Hematopoietic multipotent progenitor cell (in vitro differentiated cells): ENCODE measurements at places on chromosomes 2 and 18.

DNA sequence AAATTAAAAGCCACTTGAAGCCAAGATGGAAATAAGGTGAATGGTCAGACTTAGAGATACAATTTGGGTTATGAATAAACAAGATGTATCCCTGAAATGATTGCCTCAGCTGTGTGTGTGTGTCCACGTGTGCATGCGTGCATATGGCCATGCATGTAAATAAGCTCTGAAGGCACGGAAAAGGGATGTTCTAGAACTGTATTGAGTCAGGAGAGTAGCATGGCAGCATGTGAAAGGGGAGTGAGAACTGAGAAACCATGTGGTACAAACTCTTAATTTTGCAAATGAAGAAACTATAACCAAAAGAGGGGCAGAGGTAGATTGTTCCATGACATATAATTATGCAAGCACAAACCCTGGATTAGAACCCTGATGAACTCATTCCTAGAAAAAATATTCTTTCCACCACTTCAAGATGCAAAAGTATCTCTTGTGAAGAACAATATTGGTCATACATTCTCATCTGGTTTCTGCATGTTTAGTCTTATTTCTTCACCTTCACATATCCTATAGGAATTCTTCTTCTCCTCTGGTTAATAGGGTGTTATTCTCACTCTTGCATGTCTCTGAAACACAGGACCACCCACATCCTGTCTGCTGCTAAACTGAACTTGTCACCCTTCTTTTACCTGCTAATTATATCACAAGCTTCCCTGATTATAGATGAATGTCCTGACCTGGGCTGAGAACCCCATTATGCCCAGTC, 455.8 kb downstream of the SETBP1 start:
- DNase-seq: no peak

GRCh38 chr18:11974741-11975325, 6.5 kb upstream of the IMPA2 start:
- DNase-seq: no peak

- DNase-seq: no peak
Measured at GRCh38 chr2:166404831-166405568, 29.3 kb upstream of the SCN9A start.

GRCh38 chr18:21277578-21277977, 35.5 kb downstream of the GREB1L start:
- no peak for DNase-seq

DNA sequence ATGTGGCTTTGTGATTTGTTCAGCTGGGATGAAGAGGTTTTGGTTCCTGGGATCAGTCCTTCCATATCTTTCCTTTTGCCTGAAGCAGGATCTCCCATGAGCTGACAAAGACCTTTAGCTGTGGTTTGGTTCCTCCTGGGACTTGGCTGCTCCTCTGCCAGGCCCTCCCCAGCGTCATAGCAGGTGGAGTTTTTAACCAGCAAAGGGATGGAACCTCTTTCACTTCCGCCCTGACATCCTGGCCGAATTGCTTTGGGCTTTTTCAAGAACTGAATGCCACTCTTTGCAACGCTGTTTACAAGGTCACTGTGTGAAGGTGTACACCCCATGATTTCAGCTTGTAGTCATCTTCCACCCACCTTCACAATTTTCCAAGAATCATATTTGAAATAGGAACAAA, 390 bp downstream of the PCARE start:
- DNase-seq: no peak

GRCh38 chr2:200255549-200255948, 50.9 kb upstream of the SPATS2L start:
- no peak for DNase-seq

DNA sequence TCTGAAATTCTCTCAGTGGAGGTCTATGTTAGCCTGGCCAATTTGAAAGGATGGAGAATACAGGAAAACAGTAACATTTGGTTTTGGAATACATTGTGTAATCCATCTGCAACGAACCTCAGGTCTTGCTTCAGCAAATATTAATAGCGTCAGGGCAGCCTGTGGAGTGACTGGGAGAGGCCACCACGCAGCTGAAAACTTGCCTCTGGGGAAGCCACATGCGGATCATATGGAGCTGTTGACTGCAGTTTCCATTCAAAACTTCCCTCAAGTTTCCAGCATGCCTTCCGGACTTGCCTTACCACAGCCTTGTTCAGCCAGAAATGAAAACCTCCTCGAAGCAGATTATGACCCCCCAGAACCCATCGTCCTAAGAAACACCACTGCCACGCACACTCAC, 25.7 kb downstream of the BCL11A start:
- no peak for DNase-seq

DNA sequence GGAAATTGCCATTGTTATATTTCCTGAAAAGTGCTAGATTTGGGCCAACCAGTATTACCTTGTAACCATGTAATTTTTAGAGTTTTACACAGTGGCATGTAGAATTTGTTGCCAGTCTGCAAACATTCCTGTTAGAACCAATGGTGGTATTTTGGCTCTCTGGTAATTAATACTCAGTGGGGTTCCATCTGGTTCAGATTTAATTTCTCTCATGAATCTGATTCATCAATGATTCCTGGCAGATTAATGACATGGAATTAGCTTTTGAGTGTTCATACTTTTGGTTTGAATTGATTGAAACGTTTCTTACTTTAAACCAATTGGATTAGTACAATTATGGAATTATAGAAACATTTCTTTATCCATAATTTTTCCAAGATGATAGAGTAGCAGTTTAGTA, 93.2 kb downstream of the MC4R start:
- DNase-seq: no peak
